HT1080 (cell line): ENCODE measurements at places on chromosomes 3 and 15.

- DNase-seq: peak; percentile 33
Observed at GRCh38 chr3:14640157-14640562, 11.4 kb upstream of the CCDC174 start.

DNA sequence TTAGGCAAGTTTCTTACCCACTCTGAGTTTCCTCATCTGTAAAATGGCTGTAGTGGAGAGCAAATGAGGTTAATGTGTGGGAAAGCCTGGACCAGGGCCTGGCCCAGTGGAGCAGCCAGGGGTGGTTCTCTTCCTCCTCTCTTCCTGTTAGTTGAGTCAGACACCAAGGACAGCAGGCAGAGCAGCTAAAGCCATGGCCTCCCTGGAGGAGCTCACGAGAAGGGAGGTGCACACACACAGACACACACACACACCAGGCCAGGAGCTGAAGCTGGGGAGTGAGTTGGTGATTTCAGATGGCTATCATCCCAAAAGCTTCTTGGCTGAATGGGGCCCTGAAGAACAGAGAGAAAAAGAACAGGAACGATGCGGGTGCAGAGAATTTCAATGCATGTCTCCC is 33.2 kb upstream of the TSPAN3 start:
- DNase-seq: peak; percentile 31

DNA sequence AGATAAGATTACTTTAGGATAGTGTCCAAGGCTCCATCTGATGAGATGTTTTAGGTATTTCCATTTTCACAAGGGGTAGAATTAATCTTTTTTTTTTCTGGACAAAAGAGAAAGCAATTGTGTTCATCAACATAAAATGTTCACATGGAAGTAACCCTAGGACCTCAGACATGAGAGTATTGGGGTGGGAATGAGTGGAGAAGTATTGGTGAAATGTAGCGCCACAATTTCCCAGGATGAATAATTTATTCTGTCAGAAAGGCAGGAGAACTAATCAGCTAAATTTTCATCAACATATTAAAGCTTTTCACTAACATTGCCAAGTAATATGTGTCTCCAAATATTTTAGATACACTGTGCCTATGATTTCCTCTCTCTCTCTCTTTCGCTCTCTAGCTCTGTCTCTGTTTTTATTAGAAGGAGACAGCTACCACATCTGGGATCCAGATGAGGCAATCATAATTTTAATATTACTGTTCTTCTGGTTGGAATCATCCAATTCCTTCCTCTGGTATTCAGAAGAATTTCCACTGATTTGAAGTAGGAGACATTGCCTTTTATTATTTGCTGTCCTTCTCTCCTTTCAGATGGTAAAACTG is 21.6 kb upstream of the ZNF280D start:
- DNase-seq: no peak

DNA sequence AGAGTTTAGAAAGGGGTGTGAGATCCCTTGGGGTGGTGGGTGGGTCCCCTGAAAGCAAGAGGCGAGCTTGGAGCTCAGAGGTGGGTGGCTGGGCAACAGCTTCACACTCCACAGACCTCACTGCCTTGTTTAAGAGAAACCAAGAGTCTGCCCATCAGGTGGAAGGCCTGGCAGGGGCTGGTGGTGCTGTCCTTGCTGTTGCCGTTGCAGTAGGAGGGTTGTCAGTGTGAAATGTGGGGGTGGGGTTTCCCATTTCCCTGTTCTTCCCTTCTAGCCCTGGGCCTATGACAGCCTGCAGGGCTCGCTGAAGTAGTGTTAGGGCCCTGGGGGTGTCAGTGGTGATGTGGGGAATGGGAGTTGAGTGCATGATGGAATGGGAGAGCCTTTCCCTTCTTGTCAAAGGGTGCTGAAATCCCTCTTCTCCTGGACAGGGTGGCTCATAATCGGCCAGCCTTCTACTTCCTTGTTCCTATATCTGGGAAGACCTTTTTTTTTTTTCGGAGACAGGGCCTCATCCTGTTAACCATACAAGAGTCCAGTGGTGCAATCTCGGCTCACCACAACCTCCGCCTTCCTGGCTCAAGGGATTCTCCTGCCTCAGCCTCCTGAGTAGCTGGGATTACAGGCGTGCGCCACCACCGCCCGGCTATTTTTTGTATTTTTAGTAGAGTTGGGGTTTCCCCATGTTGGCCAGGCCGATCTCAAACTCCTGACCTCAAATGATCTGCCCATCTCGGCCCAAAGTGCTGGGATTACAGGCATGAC is 4.3 kb downstream of the PLEKHO2 start:
- no peak for DNase-seq

- no peak for DNase-seq
Observed at GRCh38 chr3:54123776-54124196, 1.4 kb downstream of the CACNA2D3 start.

DNA sequence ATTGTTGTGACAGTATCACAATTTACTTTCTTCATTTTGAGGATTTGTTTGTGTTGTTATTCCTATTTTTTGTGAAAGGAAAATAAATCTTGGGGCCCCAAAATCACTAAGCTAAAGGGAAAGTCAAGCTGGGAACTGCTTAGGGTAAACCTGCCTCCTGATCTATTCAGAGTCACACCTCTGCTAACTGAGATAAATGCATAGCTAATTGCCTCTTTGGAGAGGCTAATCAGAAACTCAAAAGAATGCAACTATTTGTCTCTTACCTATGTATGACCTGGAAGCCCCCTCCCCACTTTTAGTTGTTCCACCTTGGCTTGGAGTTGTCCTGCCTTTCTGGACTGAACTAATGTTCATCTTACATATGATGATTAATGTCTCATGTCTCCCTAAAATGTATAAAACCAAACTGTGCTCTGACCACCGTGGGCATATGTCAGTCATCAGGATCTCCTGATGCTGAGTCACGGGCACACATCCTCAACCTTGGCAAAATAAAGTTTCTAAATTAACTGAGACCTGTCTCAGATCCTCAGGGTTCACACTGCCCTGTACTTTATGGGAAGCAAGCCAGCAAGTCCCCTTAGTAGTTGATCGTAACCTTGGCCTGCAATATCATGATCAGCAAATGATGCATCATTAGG is 523.2 kb upstream of the GOLIM4 start:
- peak; percentile 60 for DNase-seq

GRCh38 chr15:51678096-51678495 is 3.2 kb upstream of the SCG3 start:
- DNase-seq: no peak

DNA sequence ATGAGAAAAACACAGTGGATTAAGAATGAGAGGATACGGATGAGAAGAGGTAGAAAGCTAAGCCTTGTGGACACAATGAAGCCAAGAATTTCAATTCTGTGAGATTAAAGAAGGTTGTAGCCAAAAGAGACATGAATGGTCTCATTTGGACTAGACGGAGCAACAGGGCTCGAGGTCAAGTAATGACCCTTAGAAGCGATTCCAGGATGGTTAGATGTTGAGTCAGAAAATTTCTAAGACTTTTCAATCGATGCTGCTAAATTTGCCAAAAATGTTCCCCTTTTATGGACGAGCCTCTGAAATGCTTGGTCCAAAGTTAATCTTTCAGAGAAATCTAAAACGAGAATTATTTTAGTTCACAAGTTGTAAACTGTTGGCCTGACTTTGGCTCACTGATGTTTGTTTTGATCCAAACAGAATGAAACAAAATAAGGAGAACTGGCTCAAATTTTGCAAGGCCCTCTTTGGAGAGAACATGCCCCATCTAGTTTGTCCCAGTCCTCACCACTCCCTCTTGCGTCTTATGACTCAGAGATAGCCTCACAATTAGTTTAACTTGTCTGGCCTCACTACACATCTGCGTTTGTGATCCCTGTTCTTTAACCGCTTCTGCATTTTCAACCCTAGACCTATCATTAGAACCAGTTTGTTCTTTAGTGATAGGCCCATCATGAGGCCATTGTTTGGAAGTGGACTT is 235.5 kb downstream of the PDZRN3 start:
- no peak for DNase-seq

DNA sequence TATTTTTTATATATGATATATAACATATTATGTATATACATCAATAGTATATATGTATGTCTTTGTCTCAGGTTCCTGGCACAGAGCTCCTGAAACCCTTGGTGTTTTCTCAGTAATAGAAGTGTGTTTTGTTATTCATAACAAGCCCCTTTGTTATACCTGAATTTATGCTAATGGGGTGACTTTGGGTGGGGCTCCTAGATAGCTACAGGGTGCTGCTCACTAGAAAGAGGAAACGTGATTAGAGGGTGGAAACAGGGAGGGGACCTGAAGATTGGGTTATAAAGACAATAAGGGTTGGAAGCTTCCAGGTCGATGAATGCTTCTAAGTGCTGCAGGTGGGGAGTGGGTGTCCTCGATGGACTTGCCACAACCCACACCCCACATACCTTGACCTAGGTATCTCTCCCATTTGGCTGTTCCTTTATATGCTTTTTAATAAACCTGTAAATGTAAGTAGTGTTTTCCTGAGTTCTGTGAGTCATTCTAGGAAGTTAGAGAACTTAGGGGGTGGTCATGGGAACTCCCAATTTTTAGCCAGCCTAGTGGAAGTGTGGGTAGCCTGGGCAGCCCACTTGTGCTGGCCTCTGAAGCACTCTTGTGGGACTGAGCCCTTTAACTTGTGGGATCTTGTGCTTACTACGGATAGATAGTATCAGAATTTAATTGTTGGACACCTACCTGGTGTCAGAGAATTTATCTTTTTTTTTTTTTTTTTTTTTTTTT is 36.9 kb upstream of the C15orf39 start:
- DNase-seq: no peak

DNA sequence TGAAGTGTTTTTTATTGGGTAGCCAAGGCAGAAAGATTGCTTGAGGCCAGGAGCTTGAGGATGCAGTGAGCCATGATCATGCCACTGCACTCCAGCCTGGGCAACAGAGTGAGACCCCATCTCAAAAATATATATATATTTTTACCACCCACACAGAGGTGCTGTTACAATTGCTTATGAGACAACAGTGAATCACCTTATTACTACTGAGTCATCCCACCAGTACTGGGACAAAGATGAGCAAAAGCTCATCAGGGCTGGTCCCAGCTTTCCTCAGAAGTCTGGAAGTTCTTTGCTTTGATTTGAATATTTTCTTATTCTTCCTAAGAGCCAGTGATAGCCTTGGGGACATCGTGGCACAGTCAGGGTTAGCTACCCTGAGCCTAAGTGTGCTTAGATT is 207.7 kb downstream of the SOX2 start:
- DNase-seq: peak; percentile 62

DNA sequence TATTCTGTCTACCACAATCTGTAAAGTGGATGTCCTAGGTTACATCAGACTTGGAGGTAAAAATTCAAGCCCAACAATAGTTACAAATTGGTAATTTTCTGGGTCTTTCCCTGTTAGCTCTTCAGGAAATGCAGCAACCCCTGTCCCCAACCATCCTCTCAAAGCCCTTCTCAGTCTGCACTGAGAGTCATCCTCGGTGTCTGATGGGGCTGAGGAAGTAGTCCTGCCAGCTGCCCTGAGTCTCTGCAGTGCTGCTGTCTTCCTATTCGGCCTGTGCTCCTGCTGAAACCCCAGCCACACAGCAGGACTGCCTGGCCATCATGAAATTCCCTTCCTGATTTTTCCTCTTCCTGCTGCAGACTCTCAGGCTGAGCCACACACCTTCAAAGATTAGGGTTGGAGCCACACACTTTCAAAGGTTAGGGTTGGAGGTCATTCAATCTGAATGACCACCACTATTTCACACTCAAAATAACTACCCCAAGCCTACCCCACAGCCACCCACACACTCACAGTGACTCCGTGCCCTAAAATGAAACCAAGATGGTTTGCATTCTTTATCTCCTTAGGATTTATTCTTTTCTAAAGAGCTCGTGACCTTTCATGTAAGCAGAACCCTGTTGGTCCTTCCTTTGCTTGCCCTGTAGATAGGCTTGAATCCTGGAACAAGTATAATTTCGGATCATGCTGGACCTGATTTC is 17.6 kb downstream of the TRIM42 start:
- DNase-seq: peak; percentile 35

DNA sequence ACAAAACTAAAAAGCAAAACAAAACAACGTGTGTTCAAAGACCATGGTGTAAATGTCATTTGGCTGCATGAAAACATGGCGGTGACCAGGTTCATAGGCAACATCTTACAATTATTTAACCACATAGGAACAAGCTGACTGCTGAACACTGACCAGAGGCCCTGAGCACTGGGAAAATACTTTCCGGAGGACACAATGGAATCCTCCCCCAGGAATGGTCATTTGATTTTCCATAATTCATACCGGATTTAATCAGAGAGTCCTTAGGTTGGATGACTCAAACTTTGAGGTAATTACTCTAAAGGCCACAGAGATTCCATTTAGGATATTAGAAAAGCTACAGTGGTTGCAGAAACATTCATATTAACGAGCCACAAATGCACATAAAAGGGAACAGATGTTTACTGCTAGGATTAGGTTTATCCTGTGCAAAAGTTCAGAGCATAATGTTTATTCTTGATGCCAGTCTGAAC is 254.7 kb downstream of the NR1D2 start:
- peak; percentile 42 for DNase-seq

- peak; percentile 48 for DNase-seq
Observed at GRCh38 chr3:6605227-6605626, 255.7 kb upstream of the GRM7 start.

GRCh38 chr3:57961828-57962447 is 46.3 kb upstream of the FLNB start:
- DNase-seq: peak; percentile 71

DNA sequence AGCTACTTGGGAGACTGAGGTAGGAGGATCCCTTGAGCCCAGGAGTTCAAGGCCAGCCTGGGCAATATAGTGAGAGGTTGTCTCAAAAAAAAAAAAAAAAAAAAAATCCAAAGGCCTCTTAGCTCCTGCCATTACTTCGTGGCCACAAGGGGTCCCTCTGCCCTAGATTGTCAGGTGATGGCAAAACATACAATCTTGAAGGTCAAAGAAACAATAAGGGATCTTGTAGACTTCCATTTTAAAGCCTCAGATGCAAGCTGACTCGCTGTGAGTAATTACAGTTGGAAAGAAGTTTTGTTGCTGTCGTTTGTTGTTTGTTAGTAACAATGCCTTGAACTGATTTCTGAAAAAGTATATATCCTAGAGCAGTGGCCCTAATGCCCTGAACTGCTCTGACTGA is 55.9 kb upstream of the PLCL2 start:
- peak; percentile 70 for DNase-seq

GRCh38 chr3:24521420-24522145 is 26.9 kb upstream of the THRB start:
- peak; percentile 21 for DNase-seq

GRCh38 chr3:89314454-89315098 is 207.2 kb downstream of the EPHA3 start:
- peak; percentile 52 for DNase-seq

- no peak for DNase-seq
Observed at GRCh38 chr3:46354478-46354877, 567 bp downstream of the CCR2 start.

DNA sequence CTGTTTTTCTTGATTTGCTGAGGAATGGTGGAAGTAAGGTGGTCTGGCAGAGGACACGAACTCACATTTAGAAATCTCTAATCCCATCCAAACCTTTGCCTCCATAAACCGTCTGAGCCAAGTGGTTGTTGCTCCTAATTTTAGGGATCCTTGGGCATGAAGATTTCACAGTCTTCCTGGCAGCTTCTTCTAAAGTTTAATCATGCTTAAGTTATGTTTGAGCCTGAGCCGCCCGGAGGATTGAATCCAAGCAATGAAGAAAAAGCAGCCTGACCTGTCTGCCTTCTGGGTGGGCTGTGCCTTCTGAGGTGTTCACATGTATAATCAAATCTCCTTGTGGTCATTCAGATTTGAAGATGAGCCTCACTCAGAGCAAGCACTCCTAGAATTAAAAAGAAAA is 249.0 kb downstream of the CD47 start:
- no peak for DNase-seq

- no peak for DNase-seq
Observed at GRCh38 chr15:72169921-72170611, 27.5 kb downstream of the GRAMD2A start.

GRCh38 chr15:101276501-101277037 is 716 bp downstream of the SELENOS start:
- peak; percentile 32 for DNase-seq
